Activated gamma-delta T cell treated with anti-CD3 and anti-CD28 coated beads, Interleukin-2, amount 50 U/mL, for 16 hours (primary cell): ENCODE measurements at places on chromosomes 4 and X.

GRCh38 chr4:98510757-98511517 lies 147.5 kb downstream of the TSPAN5 start:
- no peak for DNase-seq

DNA sequence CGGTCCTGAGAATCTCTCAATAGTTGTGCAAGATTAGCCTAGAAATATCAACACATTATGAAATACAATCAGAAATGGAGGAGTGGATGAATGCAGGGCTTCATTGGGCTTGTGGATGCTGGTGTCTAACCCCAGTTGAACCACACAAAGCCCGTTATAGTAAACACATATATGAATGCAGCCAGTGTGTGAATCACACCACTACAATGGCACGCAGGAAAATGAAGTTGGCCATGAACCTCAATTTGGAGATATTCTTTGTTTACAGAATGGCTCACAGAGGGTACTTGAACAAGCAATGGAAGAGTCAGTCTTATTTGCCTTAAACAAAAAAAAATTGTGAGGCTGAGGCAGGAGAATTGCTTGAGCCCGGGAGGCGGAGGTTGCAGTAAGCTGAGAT lies 57.8 kb downstream of the SOD3 start:
- no peak for DNase-seq

- no peak for DNase-seq
Observed at GRCh38 chr4:89111833-89112563, 665 bp downstream of the TIGD2 start.

- no peak for DNase-seq
Observed at GRCh38 chr4:99640676-99641075, 17.0 kb downstream of the C4orf54 start.

DNA sequence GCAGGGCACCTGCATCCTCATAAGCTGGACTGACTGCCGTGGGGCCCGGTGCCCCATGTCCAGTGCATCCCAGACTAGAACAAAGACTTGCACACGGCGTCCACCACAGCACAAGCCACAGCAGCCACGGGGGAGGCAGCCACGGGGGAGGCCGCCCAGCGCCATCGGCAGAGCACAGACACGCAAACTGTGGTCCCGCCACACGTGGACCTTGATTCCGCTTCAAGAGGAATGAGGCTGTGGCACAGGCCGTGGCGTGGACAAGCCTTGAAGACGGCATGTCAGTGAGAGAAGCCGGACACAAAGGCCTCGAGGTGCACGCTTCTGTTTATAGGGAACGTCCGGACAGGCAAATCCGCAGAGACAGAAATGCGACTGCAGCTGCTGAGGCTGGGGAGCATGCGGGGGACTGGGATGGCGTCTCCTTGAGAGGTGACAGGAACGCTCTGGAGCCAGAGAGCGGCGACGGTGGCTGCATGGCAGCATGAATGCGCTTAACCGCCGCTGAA lies 10.1 kb upstream of the CPLX1 start:
- DNase-seq, result no peak

DNA sequence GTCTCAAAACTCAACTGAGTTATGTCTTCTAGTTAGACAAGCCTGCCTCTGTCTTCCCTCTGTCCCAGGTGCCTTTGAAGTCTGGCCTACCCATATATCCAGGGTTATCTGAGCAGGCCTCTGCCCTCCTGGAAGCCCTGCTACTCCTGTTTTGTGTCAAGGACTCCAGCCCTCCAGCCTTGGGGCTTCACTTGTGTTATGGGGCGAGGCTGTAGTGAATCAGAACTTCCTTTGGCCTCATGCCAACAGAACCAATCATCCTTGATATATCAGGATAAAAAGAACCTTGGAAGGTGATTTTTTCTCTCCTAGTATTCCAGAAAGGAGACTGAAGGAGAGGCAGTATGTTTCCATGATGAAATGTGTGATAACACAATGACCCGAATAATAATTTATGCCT lies 8.9 kb upstream of the ADGRG4 start:
- DNase-seq, result no peak

DNA sequence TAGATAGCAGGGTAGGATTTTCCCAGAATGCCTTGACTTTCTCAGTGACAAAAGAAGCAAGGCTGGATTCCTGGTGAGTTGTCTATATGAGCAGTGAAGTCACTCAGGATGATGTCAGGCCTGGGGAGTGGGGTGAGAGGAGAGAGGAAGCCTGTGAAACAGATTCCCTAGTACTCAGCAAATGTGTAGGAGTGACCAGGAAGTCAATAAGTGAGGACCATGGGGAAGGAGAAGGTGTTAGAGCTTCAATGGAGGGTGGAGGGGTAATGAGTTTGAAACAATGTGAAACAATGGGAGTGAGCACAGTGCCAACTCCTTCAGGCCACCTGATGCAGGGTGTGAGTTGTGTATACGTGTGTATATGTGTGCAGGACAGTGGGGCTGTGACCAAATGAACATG lies 2.4 kb upstream of the SLC9A6 start:
- DNase-seq, result no peak

- no peak for DNase-seq
Observed at GRCh38 chr4:18881556-18881955, 860.0 kb upstream of the LCORL start.

DNA sequence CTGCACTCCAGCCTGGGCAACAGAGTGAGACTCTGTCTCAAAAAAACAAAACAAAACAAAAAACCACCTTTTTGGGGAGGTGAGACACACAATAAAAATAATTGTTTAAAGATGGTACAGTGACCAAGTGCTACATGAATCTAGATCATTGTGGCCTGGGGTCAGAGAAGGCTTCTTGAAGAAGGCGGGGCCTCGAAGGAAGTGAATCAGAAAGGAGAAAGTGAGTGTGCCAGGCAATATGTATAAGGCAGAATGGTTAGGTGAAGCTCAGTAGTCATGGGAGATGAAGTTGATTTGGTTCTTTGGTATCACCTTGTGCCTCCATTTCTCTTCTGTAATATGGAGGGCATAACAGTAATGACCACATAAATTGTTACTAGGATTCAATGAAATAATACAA lies 58.9 kb downstream of the DOCK11 start:
- no peak for DNase-seq

DNA sequence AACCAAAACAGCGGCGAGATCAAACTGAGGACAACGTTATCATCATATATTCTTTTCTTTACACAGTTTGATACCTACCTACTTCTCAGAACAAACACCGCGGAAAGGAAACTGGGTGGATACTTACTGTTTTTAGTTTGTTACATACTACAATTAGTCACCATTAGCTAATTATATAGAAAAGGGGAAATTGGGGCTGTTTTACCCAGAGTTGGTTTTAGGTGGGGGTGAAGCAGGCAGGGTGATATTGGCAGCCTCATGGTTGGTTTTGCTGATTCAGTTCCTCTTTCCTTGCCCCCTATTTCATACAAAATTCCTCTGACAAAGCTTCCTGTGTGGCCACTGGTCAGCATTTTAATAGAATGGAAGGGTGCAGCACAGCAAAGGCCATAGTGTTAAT lies 77.8 kb downstream of the SORBS2 start:
- no peak for DNase-seq

- no peak for DNase-seq
Observed at GRCh38 chr4:89615051-89615450, 221.9 kb downstream of the SNCA start.

- DNase-seq, result no peak
Observed at GRCh38 chrX:130716346-130716745, 186.7 kb downstream of the ENOX2 start.

DNA sequence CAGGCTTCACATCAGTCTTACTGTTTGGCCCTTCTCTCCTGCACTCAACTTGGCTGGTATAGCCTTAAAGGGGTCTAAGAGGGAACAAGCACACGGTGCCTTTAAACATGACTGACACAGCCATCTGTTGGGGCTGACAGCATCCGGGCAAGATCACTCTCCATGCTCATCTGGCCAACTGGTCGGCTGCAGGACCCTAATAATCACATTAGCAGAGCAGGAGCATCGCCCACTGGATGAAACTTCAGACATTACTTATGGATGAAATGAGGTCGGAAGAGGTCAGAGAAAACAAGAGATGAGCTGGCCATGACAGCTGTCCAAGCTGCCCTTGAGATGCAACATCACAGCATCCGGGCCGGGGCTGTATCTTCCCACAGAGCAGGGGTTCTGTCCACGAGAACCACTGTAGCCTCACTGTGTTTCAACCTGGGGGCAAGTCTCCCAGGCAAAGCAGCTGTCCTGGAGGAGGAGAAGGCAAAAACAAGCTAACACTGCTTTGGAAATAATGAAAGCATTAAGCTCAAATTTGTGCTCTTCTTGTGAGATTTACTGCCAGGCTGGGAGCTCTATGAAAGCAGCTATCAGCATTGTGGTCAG lies 94.4 kb upstream of the TTC29 start:
- no peak for DNase-seq

- no peak for DNase-seq
Observed at GRCh38 chr4:99927566-99927965, 18.9 kb downstream of the DNAJB14 start.

- DNase-seq, result no peak
Observed at GRCh38 chr4:80831383-80832361, 198.8 kb upstream of the BMP3 start.

DNA sequence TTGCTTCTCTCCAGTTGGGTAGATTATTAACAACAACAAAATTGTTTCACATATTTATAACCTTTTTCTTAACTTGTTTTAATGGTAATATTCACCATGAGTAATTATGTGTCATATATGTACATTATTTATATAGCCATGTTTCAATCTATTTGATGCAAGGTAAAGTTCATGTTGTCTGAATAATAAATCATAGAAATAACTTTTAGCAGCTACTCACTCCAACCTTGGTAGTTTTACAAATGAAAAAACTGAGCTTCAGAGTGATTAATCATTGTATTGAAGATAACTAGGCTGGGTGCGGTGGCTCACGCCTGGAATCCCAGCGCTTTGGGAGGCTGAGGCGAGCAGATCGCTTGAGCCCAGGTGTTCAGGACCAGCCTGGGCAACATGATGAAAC lies 46.0 kb downstream of the TMA16 start:
- DNase-seq, result no peak

- DNase-seq, result no peak
Observed at GRCh38 chrX:111039606-111040005, 56.4 kb upstream of the PAK3 start.

GRCh38 chrX:2521927-2522386 lies 21.2 kb upstream of the DHRSX start:
- no peak for DNase-seq

DNA sequence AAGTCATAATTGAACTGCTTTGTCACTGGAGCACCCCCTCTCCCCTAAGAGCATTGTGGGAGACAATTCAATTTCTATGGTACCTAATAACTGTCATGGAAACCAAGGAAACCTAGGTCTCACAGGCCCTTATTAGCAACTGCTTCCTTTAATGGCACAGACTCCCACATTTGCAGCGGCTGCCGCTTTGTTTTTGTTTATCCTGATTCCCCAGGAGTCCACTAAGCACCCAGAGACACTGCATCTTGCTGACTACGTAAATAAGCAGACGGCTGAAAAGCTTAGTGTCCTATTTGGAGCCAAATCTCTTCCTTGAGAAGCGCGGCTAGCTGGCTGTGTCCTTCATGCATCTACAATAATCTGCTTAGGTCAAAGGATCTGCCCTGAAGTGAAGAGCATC lies 494.4 kb downstream of the TMA16 start:
- DNase-seq, result no peak
